Smooth muscle cell of trachea (primary cell): ENCODE measurements at places on chromosomes 2 and 18. TPM values are rescaled to one million over a fixed set of nuclear protein-coding genes. Genes with fewer than 3 reads are reported as not detected.

Gene DLGAP1
- 0.17 and 3.1 TPM in 2 replicates for total RNA-seq

Gene PAIP2B
- 0.66 and 0.73 TPM in 2 replicates for total RNA-seq

Gene ZNF397
- 25.0 and 30.3 TPM in 2 replicates for total RNA-seq

Gene NT5C1B
- not detected in 2 replicates for total RNA-seq

Gene HOXD12
- not detected in 2 replicates for total RNA-seq

Gene ZCCHC2
- 5.8 and 9.6 TPM in 2 replicates for total RNA-seq

Gene COLEC11
- 0.44 TPM in 1 of 2 replicates, not detected in the other for total RNA-seq

Gene CAPN14
- 0.33 and 0.58 TPM in 2 replicates for total RNA-seq

Gene ZNF385B
- not detected in 2 replicates for total RNA-seq

Gene CREG2
- total RNA-seq = 0.44 and 0.83 TPM in 2 replicates

Gene OLA1
- 65.2 and 127 TPM in 2 replicates for total RNA-seq

Gene PMAIP1
- 8.6 and 11.3 TPM in 2 replicates for total RNA-seq

Gene UGT1A3
- total RNA-seq = not detected in 2 replicates

Gene CNDP1
- total RNA-seq = not detected in 2 replicates

Gene TNFAIP6
- 32.4 and 40.9 TPM in 2 replicates for total RNA-seq

Gene ANKRD62
- total RNA-seq = not detected in 2 replicates

Gene ARHGAP25
- 0.66 and 1.7 TPM in 2 replicates for total RNA-seq

Gene GRHL1
- 0.58 and 0.66 TPM in 2 replicates for total RNA-seq
